ENCODE measurements at places on chromosomes 6 and 20. TPM values are rescaled to one million over a fixed set of nuclear protein-coding genes. Genes with fewer than 3 reads are reported as not detected.

Gene SIRPB2
- 0.88 TPM for polyA plus RNA-seq

Gene ADAM33
- polyA plus RNA-seq = 9.1 TPM

Gene CCN2
- 243 TPM for polyA plus RNA-seq

DNA sequence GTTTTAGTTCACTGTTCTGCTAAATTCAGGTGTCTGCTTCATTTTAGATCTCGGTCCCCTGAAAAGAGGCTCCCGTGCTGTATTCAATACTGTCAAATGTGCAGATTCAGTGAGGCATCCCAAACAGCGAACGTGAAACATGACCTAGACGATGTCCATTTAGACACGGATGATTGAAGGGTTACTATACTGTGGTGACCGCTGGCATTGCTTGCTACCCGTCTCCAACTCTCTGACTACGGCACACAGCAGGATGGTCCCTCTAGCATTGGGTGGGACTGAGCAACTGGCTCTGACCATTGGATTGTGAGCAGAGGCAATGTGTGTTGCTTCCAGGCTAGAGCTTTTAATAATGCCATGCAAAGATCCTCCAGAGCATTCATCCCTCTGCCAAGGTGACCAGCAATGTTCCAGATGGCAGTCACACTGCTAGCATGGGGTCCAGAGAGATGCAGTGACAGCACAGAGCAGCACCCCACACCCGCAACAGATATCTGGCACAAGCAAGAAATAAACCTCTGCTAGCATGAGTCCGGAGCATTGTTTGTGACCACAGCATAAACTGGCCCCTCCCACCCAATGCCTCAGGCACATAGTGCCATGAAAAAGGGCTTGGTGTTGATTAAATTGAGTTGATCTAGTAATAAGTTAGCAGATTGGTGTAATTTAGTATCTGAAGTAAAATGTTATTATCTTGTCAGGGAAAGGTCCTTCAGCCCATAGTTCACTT, 9.0 kb downstream of the METTL24 start:
- no peak for DNase-seq

Gene TTPAL
- polyA plus RNA-seq = 15.7 TPM

Gene GPSM3
- 10.2 TPM for polyA plus RNA-seq

DNA sequence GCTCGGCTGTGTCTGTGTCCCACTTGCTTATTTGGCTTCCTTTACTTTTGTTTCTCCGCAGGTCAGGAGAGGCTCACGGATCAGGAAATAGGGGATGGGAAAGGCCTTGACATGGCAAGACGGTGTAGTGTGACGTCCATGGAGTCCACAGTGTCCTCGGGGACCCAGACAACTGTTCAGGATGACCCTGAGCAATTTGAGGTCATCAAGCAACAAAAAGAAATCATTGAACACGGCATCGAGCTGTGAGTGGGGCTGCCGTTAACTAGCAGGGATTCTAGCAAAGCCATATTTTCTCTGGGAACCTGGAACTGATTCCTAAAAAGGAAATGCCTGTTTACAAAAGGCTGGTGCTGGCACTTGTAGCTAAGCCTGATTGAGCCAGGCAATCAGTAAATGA, 54.4 kb downstream of the ARFGEF2 start:
- DNase-seq = no peak

- no peak for DNase-seq
Measured at GRCh38 chr20:33719277-33719988, 677 bp downstream of the PXMP4 start.

GRCh38 chr6:81215092-81215432, 537.4 kb downstream of the TENT5A start:
- DNase-seq = no peak

GRCh38 chr20:1326031-1326930, 2.7 kb downstream of the SDCBP2 start:
- DNase-seq = no peak

Gene ETV7
- not detected for polyA plus RNA-seq

GRCh38 chr6:12017876-12018401, 5.8 kb downstream of the HIVEP1 start:
- no peak for DNase-seq

- DNase-seq = no peak
Measured at GRCh38 chr6:147204060-147204785, at the start of gene STXBP5. Gene STXBP5 (plus strand): TSS chr6:147204417. CDS start chr6:147204533, 116 bp downstream.

DNA sequence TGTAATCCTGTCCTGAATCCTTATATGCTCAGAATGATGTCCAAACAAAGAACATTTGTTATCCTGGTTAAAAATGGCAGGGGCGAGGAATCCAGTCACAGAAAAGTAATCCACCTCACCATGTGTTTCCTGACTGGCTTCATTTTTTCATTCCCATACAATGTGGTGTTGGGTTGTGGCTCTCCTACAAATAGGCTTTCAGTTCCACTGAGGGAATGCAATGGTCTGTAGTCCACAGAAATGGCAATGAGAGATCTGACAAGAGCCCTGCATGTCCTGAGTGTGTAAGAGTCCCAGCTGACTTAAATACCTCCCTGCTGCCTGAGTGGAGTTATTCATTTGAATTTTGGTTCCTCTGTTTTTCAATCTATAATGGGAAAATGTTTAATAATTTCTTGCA, 47.4 kb upstream of the FBXL4 start:
- no peak for DNase-seq

- no peak for DNase-seq
Measured at GRCh38 chr20:8940326-8940725, 128.6 kb upstream of the PLCB4 start.

DNA sequence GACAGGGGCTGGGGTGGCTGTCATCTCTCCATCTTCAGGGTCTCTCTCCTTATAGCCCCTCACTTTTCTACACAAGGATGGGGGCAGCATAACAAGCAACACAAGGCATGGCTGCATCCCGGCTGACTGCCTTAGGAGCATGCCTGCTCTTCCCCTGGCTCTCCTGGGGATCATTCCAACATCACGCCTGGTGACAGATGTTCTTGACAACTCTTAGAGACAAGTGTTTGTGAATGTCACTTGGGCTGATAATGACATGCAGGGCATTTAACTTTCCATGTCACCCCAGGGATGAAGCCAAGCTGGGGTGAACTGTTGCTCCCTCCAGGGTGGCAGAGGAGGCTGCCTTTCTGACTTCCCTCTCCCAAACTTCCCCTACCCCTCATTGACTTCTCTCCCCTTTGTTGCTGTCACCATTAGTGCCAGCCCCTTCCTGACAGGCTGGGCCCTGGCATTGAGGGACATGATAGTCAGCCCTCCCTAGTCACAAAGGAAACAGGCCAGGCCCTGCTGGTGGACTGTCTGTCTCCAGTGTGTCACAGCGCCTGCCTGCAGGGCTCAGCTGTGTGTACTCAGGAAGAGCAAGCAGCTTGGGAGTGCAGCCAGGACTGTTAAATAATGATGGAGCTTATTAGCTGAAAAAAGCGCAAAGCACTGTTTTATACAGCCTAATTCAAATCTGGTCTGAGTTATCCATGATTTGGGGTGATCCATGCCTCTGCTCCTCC, 161.8 kb downstream of the LRFN2 start:
- peak; percentile 31 for DNase-seq

DNA sequence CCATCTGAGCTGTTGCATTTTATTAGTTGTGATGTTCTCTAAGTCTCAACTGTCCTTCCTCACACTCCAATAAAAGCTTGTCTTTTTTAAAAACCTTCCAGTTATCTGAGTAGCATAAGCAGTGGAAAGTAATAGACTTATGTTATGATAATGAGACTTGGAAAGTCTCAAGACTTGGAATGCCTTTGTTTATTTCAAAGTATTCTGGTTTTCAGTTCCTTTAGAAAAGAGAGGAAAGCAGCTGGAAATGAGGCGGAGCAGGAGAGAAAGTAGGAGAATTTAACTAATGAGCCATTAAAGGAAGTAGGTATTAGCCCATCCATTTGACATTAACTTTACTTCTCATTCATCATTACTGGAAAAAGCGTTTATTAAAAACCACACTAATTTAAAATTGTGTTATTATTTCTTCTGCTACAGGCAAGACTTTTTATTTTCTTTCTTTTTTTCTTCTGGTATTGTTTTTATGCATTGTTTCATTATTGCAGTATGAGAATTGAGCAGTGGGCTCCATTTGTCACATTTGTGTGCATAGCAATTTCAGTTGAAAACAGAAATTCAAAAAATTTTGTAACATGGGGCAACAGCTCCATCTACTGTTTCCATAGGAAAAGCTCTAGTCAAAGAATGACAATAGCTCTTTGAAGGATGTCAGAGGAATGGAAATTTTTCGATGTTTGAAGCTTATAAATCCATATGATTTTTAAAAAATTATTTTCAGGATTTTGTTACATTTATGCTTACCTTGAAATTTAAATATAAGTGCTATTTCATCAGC, 194.8 kb downstream of the COL9A1 start:
- DNase-seq = peak; percentile 41

DNA sequence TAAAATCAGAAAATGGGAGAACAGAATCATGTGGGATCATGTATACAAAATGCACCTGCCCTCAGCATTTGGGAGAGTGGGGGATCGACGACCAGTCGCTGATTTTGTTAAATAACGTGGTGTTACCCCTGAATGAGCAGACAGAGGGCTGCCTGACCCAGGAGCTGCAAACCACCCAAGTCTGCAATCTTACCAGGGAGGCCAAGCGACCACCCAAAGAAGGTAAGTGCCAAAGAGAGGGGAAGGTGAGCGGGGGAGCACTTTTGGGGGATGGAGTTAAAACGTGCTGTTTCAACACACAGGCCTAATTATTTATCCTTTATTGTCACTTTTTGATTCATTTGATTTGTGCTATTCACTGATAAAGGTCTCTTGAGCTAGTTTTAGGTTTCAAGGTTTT, 4.1 kb downstream of the ADGRB3 start:
- DNase-seq = no peak

Gene C6orf118
- 8.8 TPM for polyA plus RNA-seq

Gene BEND6
- polyA plus RNA-seq = 5.8 TPM

GRCh38 chr6:147870506-147871110, 362.1 kb downstream of the SAMD5 start:
- DNase-seq = no peak

DNA sequence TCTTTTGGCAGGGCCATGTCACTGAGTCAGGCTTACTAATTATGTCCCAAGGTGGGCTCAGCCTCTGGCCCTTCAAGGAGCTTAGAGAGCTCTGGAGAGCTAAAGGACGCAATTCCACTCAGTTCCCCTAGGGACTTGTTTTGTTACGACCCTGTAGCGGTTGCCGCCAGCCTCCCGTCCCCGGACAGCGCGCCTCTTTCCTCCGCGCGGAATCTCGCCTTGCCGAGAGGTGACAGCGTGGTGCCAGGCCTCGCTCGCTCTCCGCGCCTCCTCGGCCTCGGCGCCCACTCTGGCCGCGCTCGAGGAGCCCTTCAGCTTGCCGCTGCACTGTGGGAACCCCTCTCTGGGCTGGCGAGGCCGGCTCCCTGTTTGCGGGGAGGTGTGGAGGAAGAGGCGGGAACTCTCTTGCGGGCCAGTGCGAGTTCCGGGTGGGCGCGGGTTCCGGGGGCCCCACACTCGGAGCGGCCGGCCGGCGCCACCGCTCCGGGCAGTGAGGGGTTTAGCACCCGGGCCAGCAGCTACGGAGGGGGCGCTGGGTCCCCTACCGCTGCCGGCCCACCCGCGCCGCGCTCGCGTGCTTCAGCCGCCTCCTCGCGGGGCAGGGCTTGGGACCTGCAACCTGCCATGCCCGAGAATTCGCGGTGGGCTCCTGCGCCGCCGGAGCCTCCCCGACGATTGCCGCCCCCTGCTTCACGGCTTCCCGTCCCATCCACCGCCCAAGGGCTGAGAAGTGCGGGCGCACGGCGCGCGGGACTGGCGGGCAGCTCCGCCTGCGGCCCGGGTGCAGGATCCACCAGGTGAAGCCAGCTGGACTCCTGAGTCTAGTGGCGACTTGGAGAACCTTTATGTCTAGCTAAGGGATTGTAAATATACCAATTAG, 9.9 kb upstream of the ZNF311 start:
- no peak for DNase-seq

Gene MDFI
- polyA plus RNA-seq = 31.4 TPM

- DNase-seq = no peak
Measured at GRCh38 chr6:32457054-32457453, 17.4 kb downstream of the HLA-DRA start.

Gene WFDC2
- polyA plus RNA-seq = 164 TPM

DNA sequence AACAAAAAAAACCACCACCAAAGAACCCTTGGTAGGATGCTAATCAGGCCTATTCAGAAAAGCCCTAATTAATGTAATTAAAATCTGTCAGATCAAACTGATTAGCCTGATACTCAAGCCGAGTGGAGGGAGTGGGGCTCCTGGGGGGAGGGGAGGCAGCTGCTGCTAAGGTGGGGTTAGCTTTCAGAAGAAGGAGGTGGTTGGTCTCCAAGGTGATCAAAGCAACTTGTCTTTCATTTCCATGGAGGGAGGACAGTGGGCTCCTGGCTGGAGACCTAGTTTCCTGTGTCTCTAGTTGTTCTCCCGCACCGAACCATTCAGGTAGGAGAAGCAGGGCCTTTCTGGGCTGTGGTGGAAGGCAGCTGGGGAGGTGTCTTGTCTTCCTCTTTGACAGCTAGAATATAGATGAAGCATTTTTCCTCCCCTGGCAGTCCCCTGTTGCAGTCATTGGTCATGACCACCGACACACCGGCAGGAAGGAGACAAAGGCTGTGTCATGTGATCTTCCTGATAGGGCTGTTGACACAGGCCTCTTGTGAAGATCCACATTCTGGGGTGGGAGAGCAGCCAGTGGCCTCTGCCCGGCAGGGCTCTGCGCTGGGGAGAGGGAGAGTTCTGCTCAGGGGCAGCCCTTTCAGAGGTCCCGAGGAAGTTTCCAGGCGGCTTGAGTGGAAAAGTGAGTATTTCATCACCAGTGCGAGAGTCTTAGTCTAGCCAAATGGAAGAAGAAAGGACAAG, 39.9 kb upstream of the PRDM1 start:
- no peak for DNase-seq

GRCh38 chr6:144262470-144263369, 22.4 kb upstream of the UTRN start:
- DNase-seq = no peak

Gene POU5F1
- 6.5 TPM for polyA plus RNA-seq

GRCh38 chr20:15439551-15439950, 1102.1 kb upstream of the FLRT3 start:
- DNase-seq = no peak

GRCh38 chr6:45647341-45648261, 269.9 kb upstream of the SUPT3H start:
- DNase-seq = no peak

Gene NKAIN4
- 20.7 TPM for polyA plus RNA-seq

Gene RIPOR2
- polyA plus RNA-seq = 8.8 TPM

DNA sequence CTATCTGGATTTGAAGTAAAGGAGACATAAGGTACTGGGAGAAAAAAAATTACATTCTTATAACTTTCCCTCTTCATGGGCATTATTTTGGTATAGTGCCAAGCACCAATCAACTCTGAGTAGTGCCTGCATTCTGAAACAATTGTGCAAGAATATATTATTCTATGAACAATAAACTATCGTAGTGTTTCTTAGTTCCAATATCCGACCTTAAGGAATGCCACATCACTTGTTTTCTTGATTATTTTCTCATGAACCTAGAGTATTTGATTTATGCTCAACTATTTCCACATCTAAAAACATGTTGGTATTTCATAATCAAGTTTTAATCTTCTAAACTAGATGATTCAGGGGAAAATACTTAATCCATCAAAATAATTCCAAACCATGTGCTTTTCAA, 294.4 kb upstream of the TBX18 start:
- DNase-seq = no peak

- DNase-seq = no peak
Measured at GRCh38 chr6:55088902-55089301, 85.4 kb upstream of the HCRTR2 start.

GRCh38 chr20:20755674-20756319, 43.4 kb upstream of the RALGAPA2 start:
- no peak for DNase-seq

Gene HS3ST5
- polyA plus RNA-seq = 1.4 TPM

- no peak for DNase-seq
Measured at GRCh38 chr6:156507656-156508055, 269.5 kb upstream of the ARID1B start.

- DNase-seq = no peak
Measured at GRCh38 chr6:90195094-90195829, 101.4 kb downstream of the BACH2 start.

Data from left kidney (tissue), 8 donors.